Stimulated activated CD4-positive, alpha-beta T cell treated with anti-CD3 and anti-CD28 coated beads, Interleukin-12 subunit alpha, Interleukin-12 subunit beta, amount 100 ng/mL, for 4 hours (primary cell): ENCODE measurements at places on chromosomes 1 and 21.

DNA sequence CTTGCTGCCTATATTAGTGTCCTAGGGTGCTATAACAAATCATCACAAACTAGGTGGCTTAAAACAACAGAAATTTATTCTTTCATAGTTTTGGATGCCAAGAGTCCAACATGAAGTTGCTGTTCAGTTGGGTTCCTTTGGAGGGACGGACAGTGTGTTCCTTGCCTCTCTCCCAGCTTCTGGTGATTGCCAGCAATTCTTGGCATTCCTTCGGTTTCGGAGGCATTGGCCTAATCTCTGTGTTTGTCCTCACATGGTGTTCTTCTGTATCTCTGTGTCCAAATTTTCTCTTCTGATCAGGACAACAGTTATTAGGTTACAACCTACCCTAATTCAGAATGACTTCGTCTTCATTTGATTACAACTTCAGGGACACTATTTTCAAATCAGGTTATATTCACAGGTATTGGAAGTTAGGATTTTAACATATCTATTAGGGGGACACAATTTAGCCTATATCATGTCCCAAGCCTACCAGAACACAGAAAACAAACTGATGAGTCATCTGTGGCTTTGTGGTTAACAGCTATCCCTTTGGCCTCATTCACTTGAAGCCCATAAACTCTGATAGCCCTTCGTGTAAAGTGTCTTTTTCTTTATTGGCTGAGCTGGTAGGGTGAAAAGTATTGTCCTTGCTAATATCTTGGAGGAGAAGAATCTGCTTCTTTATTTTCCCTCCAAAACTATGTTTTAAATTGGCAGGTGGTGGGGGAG is 83.2 kb upstream of the PAPPA2 start:
- DNase-seq: no peak

GRCh38 chr1:67561704-67562113 is 123.3 kb upstream of the GADD45A start:
- DNase-seq: peak; percentile 91

GRCh38 chr1:211353562-211354212 is 27.1 kb downstream of the TRAF5 start:
- DNase-seq: no peak

- no peak for DNase-seq
Observed at GRCh38 chr1:226023735-226024134, 24.6 kb upstream of the SDE2 start.
